ENCODE measurements at places on chromosomes 4 and X.

DNA sequence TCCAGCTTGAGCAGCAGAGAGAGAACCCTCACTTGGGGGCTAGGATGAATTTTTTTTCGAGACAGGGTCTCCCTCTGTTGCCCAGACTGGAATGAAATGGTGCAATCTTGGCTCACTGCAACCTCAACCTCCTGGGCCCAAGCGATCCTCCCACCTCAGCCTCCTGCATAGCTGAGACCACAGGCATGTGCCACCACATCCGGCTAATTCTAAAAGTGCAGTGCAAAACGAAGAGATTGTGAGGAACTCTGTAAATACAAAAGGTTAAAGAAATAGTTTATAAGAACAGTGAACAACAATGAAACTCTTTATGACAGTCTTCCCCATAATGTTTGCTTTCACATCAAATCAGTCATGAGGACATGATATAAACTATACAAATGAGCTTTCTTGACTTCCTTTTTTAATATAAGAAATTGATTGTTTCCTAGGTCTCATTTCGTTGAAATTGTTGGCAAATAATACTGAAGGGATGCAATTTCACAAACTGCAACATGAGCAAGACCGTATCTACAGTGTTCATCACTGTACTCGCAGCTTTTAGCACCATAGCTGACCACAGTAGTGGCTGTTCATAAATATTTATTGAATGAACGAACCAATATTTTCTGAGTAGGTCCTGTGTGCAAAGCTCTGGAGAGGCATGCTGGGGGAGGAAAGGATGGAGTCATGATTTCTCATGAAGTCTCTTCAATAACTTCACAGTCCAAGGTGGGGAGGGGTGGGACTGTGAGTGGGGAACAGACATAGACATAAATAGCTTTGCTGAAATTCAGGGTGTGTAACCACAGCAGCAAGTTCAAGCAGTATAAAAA lies 116.1 kb downstream of the SHROOM3 start:
- DNase-seq = no peak

GRCh38 chr4:125198916-125199315 lies 115.8 kb upstream of the FAT4 start:
- DNase-seq = no peak

DNA sequence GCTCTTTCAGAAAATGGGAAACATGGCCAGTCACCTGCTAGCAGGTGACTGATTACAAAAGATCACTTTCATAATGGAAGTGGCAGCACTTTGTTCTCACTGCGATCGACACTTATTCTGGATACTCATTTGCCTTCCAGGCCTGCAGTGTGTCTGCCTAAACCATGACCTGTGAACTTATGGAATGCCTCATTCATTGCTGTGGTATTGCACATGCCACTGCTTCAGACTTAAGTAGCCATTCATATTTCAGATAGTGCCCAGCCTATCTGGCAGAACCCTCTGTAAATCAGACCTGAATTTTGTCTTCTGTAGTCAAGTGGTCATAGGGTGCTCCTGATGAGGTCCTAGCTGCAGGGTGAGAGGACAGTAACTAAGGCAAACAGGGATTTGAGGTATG lies 23.3 kb upstream of the MGST2 start:
- no peak for DNase-seq

- no peak for DNase-seq
Measured at GRCh38 chr4:80215449-80216052, 18.2 kb downstream of the PRDM8 start.
